Esophagus squamous epithelium (tissue), 5 donors: ENCODE measurements at places on chromosomes 5 and 9.

DNA sequence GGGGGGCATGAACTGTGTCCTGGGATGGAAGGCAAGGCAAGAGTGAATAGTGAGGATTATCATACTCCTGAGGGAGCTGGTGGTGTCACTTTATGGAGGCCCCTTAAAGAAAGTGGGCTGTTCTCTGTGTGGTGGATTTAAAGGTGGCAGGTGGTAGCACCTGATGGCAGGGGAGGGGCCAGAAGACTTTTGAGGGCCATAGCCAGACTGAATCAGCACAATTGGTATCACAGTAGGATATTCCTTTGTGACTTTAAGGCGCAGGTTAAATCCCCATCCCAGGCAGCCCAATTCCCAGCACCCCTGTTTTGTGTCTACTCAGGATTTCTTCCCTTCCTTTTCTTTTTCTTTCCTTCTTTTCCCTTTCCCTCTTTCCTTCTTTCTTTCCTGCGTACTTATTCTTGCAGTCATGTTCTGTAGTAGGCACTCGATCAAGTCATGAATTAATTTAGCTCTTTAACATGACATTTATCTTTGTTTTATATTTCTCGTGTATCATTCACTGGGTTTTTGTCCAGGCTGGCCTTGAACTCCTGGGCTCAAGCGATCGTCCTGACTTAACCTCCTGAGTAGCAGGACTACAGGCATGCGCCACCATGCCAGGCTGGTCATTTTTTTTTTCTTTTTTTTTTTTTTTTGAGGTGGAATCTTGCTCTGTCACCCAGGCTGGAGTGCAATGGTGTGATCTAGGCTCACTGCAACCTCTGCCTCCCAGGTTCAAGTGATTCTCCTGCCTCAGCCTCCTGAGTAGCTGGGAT lies 11.0 kb upstream of the PCBD2 start:
- DNase-seq = no peak

DNA sequence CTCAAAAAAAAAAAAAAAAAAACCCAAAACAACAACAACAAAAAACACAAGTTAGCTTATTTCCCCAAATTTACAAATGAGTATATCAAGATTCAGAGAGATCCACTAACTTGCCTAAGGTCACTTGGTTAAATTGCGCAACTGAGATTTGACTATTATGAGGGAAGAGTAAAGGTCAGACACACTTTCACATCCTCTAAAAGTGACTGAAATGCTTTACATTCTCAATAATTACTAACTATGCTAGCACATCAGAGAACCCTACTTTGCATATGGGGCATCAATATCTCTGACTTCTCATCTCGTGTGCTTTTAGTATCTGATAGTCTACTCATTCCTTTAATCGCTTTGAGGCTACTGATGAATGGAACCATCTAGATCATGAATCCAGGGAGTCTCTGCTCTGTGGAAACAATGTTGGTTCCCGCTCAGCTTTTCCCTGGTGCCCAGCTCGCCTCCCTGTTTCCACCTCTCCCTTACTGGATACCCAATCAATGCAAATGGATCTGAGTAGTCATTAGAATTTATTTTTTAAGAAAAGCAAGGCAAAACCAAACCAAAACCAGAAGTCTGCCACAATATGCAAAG lies 182.1 kb upstream of the TRIM32 start:
- no peak for DNase-seq

DNA sequence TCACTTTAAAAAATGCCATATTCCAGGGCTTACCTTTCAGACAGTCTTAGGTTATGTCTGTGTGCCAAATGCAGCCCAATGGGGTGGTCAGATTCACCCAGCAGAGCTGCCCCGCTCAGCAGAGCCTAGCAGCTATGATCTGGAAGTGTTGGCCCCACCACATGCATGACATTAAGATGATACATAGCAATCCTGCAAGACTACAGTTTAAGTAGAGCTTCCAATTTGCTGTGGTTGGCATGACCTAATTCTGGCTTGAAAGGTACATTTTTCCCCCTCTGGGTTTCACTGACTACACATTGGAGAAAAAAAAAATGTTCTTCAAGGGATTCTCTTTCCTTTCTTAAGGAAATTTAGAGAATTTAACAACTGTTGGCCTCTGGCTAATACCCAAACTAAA lies 22.5 kb downstream of the MEF2C start:
- DNase-seq = no peak

DNA sequence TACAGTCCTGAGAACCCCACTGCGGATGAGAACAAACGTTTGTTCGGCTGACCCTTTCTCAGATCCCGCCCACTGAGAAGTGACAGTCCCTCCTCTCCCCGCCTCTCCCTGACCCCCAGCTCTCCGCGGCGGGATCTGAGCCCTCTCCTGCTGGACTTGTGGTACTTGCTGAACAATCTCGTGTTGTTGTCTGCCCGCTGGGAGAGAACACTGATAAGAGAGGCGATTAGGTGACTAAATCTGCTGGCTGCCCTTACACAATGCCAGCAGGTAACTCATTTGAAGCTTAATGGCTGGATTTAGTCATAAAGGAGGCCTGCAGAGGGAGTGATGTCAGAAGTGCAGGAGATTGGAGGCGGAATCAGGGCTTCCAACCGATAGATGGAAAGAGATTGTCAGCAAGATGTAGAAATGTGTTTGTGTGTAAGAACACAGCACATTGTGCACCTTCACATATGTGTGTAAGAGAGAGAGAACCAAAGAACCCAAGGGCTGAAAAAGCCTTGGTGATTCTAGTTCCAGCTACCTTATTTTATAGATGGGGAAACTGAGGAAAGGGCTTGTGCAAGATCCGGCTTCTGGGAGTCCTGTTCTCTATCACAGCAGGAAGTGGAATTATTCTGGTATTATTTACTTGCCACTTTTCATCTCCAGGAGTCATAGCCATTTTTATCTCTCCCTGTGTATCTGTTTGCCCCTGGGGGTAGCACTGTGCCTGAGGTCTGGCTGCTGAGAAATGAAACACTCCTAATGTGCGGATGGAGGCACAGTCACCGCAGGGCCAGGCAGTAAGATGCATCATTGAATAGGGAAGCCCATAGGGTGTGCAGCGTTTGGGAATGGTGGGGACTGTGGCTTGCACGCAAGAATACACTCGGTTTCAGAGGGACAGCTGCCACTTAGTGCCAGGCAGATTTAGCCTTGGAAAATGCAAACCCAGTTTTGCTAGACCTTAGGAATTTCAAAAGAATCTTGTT lies 203.7 kb upstream of the MSX2 start:
- no peak for DNase-seq

- DNase-seq = no peak
These were observed 113.8 kb downstream of the TRIM32 start for GRCh38 chr9:116800885-116801284.

DNA sequence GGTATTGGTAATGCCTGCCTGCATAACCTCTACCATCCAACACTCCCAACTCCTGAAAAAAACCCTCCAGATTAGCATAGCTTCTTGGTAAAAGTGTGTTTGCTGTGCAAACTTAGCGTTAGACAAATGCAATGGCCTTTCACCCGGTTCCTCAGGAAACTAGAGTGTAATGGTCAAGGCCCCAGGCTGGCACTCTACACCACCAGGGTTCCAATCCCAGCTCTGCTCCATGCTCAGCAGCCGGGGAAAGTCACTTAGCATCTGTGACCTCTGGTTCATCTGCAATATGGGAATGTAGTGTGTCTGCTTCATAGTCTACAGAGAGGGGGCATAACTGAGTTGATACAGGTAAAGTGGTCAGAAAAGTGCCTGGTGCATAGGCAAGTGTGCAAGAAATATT lies 9.0 kb downstream of the FBP1 start:
- DNase-seq = no peak
